ENCODE measurements at places on chromosomes 6 and 20.

- DNase-seq: no peak
Observed at GRCh38 chr20:3349786-3350185, 57.7 kb downstream of the DNAAF9 start.

DNA sequence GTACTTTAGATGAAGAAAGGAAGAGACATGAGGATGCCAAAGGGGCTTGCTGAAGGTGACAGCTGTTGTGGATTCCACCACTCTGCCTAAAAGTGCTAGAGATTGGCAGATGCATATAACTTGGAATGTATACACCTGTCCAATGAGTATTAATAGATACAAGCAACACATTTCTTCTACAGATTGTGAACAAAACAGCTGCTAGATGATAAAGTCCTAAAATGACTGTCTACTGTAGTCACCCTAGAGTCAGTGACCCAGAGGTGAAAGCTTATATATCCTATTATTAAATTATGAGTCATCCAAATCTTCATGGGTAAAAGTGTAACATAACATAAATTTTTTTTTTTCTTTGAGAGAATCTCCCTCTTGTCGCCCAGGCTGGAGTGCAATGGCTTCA lies 5.2 kb downstream of the RNF217 start:
- no peak for DNase-seq

GRCh38 chr6:135271626-135272025 lies 90.5 kb downstream of the MYB start:
- DNase-seq: no peak

- no peak for DNase-seq
Observed at GRCh38 chr6:136592930-136593673, 42.9 kb upstream of the MAP7 start.

DNA sequence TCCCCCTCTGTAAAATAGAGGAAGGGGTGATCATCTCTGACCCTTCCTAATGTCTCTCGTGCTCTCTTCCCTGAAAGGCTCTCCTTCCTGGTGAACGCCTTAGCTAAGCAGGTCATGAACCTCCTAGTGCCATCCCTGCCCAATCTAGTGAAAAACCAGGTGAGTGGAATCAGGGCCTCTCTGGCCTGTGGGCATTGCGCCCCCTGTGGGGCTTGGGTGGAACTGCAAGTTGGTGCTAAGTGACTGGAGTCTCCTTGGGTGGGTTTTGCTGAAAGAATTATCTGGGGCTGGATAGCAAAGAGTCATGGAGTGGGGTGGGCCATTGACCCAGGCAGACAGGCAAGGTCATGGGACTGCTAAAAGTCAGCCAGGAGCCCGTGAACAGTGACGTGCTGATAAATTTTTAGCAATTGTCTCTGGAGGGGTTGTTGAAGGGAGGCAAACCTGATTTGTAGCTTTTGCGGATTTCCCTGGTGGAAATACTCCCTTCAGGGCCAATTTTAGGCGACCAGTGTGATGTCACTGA lies 8.9 kb downstream of the BPIFB1 start:
- DNase-seq: peak; percentile 58

GRCh38 chr6:49826743-49827406 lies 39.5 kb downstream of the CRISP1 start:
- DNase-seq: no peak

GRCh38 chr6:85669735-85670194 lies 27.1 kb upstream of the SYNCRIP start:
- DNase-seq: no peak
